ENCODE measurements at places on chromosomes 11 and 22. TPM values are rescaled to one million over a fixed set of nuclear protein-coding genes. Genes with fewer than 3 reads are reported as not detected.

The PRAME gene
- total RNA-seq, result not detected

The CNIH2 gene
- not detected for total RNA-seq

The CHRM4 gene
- total RNA-seq, result not detected

The RIC3 gene
- 14.9 TPM for total RNA-seq

The SDHD gene
- total RNA-seq, result 96.9 TPM

The CEND1 gene
- not detected for total RNA-seq
